Omental fat pad (tissue), 4 donors: ENCODE measurements at places on chromosomes 5 and 9. TPM values are rescaled to one million over a fixed set of nuclear protein-coding genes. Genes with fewer than 3 reads are reported as not detected.

- DNase-seq, result no peak
Measured at GRCh38 chr9:4305065-4305985, 5.5 kb upstream of the GLIS3 start.

DNA sequence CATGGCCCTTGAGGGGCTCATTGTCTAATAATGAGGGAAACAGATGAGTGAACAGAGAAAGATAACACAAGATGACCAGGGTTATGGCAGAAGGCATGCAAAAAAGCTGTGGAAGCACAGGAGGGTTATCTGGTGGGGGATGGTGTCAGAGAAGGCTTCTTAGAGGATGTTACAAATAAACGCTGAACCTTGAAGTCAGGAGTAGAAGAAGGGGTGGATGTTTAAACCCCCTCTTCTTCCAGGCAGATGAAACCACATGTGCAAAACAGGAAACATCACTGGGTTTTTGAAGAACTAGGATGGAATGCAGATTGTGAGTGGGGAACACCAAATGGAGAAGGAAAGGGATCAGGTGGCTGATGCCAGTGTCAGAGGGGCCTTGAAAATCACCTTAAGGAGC is 41.8 kb upstream of the NR5A1 start:
- no peak for DNase-seq

CDC25C gene
- 0.72 TPM for total RNA-seq

GRCh38 chr9:130815242-130815808 is 19.7 kb upstream of the ABL1 start:
- no peak for DNase-seq

PLPPR1 gene
- total RNA-seq, result not detected

NANS gene
- 104 TPM for total RNA-seq

- no peak for DNase-seq
Measured at GRCh38 chr5:98050583-98050982, 722.9 kb upstream of the RGMB start.

- DNase-seq, result no peak
Measured at GRCh38 chr5:103243665-103244064, 14.9 kb upstream of the MACIR start.

SLC6A7 gene
- total RNA-seq, result not detected

DNA sequence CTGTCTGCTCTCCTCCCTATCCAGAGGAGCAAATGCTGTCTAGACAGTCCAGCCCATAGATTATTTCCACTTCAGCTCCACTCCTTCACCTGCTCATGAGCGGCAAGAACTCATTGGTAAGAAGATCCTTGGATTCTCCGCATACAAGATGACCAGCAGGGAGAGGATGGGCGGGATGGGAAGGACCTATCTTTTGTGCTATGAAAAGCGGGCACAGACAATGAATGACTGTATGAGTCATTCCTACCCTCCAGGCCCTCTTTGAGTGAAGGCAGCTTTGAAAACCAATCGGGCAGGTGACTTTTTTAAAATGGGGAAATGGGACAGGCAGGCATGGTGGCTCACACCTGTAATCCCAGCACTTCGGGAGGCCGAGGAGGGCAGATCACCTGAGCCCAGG is 49.4 kb downstream of the SMIM23 start:
- no peak for DNase-seq

HRH2 gene
- 7.2 TPM for total RNA-seq

DNA sequence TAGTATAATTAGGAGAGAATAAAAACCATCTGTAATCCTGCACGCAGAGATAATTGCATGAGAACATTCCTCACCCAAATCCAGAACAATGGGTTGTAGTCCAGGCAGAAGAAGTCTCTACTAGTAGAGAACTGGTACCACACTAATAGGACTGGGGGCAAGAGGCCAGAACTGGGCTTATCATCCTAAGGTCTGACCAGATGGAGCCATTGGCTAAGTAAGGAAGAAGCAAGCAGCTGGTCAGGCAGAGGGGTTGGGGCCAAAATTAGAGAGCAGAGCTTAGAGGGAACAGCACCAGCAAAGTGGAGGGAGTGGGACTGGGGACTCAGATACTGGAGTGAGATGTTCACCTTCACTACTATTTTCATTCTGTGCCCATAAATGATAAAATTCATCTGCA is 35.4 kb upstream of the MAP1B start:
- no peak for DNase-seq

DNA sequence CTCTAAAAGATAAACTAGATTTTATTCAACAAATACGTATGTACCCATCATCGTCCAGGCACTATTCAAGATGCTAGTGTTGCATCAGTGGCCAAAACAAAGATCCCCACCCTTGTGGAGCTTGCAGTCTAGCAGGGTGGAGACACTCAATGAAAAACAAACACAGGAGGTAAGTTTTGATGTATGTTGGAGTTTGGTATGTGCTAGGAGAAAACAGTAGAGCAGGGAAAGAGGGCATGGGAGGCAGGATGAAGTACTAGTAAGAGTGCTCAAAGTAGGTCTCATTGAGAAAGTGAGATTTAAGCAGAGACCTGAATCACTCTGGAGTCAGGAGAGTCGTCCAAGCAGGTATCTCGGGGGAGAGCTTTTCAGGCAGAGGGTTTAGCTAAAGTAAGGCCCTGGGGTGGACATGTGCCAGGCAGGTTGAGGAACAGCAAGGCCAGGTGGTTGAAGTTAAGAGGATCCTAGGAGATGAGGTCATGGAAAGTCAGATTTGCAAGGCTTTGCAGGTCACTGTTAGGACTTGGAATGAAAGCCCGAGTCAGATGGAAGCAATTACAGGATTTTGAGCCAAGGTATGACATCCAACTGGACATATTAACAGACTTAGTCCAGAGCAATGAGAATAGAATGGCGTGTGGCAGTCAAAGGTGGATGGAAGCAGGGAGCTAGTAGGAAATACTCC is 9.2 kb downstream of the SNX18 start:
- DNase-seq, result no peak

DNA sequence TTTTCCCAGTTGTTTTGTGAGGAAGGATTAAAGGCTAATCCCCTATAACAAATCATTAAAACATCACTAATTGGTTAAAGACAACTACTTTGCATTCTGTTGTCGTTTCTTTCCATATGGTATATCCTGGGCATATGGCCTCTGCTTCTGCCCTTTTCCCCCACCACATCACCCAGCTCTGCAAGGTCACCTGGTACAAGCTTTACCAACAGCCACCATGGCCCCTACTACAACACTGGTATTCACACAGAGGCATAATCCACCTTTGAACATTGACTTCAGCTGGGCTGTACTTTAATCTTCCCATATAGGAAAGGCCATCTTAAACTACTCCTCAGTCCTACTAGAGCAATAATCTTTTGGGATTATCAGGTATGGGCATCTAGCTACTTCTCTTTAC is 866.1 kb downstream of the TLE4 start:
- no peak for DNase-seq

DDX4 gene
- total RNA-seq, result not detected

DNA sequence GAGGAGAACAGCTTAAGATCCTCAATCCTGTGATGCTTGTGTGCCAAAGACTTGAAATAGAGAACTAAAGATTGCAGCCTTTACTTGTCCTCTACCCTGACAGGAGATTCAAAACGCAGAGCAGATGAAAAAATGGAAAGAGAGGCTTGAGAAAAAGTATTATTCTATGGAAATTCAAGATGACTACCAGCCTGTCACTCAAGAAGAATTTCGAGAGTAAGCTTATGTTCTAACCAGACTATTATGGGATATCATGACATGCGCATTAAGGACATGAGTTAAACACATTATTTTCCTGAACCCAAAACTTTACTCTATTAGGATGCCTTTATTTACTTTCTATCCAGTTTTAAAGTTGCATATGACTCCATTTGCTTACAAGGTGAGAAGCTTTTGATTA is 46.4 kb downstream of the PKD2L2 start:
- DNase-seq, result no peak

DNA sequence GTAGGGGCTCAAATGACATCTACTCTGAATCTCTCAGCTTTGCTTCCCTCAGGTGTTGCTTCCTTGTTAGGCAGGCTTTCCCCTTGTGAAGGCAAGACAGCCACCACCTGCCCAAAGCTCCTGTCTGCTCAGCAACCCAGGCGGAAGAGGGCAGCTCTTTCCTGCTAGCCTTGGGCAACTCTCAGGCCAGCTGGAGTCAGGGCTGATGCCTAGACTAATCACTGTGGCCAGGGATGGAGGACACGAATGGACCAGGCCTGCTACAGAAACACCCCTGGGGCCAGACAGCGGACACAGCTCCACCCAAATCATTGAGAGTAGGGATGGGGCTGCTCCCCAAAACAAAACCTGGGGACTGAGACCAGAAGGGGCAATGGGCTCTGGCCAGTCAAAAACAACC is 138.0 kb downstream of the MTX3 start:
- DNase-seq, result no peak

DNA sequence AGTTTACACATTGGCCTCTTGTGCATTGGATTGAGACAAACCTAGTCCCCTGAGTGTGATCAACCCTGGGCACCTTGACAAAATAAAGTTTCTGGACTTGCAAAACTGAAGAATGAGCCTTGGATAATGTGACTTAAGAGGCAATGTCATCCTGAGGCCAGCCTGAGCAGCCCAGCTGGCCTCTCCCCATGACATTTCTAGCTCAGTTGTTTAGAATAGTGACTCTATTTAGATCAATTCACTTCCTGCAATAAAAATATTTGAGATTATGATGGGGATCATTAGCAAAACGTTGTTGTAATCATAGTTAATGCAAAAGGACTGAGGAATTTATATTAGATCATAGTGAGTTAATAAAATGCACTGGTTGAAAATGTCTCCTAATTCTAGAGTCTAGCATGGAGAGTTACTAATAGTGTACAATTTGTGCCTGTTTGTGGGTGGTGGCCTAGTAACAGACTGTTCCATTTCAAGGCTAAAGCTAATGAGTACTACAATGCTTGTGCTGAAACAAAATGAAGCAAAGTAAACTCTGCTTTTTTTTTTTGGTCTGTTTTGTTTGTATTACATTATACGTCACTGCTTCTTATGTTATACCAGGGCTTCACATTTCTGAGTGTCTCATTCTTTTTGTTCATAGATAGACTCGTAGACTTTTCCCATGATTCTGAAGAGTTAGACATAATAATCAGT is 10.9 kb upstream of the RHOBTB3 start:
- no peak for DNase-seq

DNA sequence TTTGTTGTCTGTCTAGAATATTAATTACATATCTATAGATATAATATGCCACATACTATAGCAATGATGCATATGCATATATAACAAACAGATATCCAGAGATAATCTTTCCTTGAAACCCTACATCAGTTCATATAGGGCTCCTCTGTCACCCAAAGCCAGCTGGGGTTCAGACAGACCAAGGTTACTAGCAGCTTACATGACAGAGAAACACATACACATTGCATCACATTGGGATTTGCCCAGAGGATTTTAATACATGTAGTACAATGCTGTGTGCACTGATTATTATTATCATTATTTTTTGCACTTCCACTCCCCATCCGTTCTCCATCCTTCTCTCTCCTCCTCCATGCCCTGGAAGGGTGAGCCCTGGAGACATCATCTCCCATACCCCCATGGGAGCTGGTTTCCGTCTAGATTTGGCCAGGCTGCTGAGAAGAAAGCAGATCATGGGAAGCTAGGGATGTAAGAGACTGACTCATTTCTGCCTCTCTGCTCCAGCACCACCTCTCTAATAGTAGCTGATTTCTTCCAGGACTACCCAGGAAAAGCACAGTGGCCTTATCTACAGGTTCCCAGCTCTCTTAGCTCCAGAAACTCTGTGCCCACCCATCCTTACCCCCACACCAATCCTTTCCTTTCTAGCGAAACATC is 23.3 kb downstream of the FST start:
- no peak for DNase-seq
